ENCODE measurements at places on chromosomes 12 and 14.

GRCh38 chr14:98912655-98913054 lies 359.3 kb downstream of the BCL11B start:
- DNase-seq: no peak

GRCh38 chr12:9895215-9895971 lies 14.1 kb downstream of the KLRF2 start:
- DNase-seq: no peak

GRCh38 chr12:63319386-63319785 lies 168.4 kb upstream of the AVPR1A start:
- DNase-seq: no peak

GRCh38 chr12:89376202-89376529 lies 23.9 kb upstream of the DUSP6 start:
- DNase-seq: no peak

- peak; percentile 22 for DNase-seq
Measured at GRCh38 chr14:69242311-69243224, 17.4 kb upstream of the GALNT16 start.
